ENCODE measurements at places on chromosomes 5 and 9. TPM values are rescaled to one million over a fixed set of nuclear protein-coding genes. Genes with fewer than 3 reads are reported as not detected.

IFNA21 gene
- total RNA-seq: not detected

CDHR2 gene
- total RNA-seq: not detected

PCDHGC5 gene
- total RNA-seq: 1.7 TPM

TNPO1 gene
- 62.4 TPM for total RNA-seq

DRD1 gene
- not detected for total RNA-seq

SCGB3A2 gene
- total RNA-seq: not detected

CA9 gene
- total RNA-seq: 5.5 TPM

FBXW11 gene
- 76.3 TPM for total RNA-seq

DIPK1B gene
- total RNA-seq: 45.7 TPM

DNA sequence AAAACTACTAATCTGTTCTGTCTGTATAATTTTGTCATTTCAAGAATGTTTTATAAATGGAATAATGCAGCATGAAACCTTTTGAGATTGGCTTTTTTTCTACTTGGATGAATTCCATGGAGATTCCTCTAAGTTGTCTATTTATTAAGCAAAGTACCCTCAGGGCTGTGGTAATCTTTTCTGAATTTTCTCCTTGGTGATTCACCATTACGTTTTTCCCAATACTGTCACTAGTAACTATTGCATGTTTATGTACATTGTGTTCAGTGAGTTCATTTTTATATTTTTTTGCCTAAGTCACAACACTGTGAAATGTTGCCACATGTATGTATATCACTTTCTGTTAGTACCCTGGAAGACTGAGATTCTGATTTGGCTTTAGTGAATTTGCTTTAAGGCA lies 177.0 kb upstream of the GRIN3A start:
- H3K27ac ChIP-seq: no peak overlapping the region
- no peak overlapping the region for H3K4me3 ChIP-seq
- H3K4me1 ChIP-seq: no peaks in the 10 kb centered on the region
- no peak for DNase-seq

GRCh38 chr5:16712178-16712577 lies 95.4 kb upstream of the RETREG1 start:
- H3K27ac ChIP-seq: no peak overlapping the region
- no peaks in the 10 kb centered on the region for H3K4me1 ChIP-seq
- H3K36me3 ChIP-seq: no peaks in the 10 kb centered on the region
- DNase-seq: no peak
- H3K27me3 ChIP-seq: no peaks in the 10 kb centered on the region

DNA sequence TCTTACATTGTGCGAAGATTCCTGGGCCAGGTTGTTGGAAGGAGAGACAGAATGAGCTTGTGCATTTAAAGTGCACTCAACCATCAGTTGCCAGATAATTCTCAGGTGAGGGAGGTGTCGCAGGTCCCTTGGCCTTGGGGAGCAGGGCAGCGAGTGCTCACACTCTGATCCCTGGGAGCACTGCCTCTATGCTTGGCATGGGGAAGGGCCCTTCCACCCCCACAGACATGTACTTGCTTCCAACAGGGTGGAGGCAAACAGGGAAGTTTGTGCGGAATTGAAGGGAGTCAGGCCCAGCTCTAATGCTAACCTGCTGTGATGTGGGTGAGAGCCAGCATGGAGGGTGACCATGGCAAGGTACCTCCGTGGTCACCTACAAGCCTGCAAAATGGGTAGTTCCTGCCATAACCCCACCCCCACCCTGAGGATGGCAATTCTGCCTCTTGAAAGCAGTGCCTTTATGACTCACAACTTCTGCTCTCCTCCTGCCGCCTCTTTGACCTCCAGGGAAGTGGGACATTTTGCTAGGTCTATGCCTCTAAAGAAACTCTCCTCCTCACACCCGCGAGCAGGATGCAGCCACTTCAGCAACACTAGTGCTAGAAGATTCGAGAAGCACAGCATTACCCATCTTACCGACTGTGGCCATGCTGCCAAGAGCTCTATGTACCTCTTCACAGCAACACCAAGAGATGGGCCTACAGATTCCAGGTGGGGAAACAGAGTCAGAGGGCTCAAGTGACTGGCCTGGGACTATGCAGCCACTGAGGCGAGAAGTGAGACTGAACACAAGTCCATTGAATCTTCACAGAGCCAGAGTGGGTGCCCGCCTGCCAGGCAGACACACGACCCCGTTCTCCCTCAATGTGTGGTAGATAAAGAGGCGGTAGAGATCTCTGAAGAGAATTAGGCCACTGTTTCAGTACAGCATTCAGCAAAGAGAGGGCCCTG lies 22.1 kb upstream of the SLC25A51 start:
- H3K27ac ChIP-seq: no peak overlapping the region
- H3K4me3 ChIP-seq: no peak overlapping the region
- no peaks in the 10 kb centered on the region for H3K27me3 ChIP-seq

GRCh38 chr9:132003896-132004295 lies 75.8 kb downstream of the MED27 start:
- peaks cover 17% of the 10 kb centered on the region for H3K4me1 ChIP-seq
- no peak overlapping the region for H3K4me3 ChIP-seq
- DNase-seq: no peak
- no peaks in the 10 kb centered on the region for H3K36me3 ChIP-seq
- H3K27me3 ChIP-seq: no peaks in the 10 kb centered on the region

GRCh38 chr5:107329850-107330249 lies 340.9 kb downstream of the EFNA5 start:
- H3K4me3 ChIP-seq: no peak overlapping the region
- H3K27me3 ChIP-seq: no peaks in the 10 kb centered on the region
- DNase-seq: no peak

DNA sequence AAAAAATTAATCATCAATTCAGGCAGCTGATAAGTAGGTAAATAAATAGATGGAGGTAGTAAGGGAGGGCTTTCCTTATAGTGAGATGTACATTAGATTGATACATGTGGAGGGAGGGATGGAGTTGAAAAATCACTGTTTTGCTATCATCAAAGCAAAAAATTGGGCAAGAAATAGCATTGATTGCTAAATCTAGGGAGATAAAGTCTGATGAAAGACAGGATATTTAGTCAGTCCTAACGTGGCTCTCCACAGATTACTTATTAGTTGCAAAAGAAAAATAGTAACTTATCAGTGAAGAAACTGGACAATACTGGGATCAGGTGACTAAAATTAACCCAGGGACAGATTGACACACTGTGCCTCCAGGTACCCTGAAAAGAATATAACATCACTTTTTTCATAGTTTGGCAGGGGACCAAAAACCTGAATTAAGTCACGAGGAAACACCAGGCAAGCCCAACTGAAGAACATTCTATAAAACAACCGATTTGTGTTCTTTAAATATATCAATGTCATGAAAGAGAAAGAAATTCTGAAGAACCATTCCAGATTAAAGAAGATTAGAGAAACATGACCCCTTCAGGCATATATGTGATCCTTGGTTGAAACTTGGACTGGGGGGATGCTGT lies 27.1 kb upstream of the GOLPH3 start:
- no peak overlapping the region for H3K4me3 ChIP-seq
- H3K36me3 ChIP-seq: no peaks in the 10 kb centered on the region

GRCh38 chr9:94719878-94720277 lies 6.6 kb upstream of the AOPEP start:
- no peaks in the 10 kb centered on the region for H3K27me3 ChIP-seq
- no peak overlapping the region for H3K27ac ChIP-seq
- DNase-seq: no peak
- no peaks in the 10 kb centered on the region for H3K36me3 ChIP-seq

GRCh38 chr9:93177676-93178075 lies 6.3 kb upstream of the WNK2 start:
- H3K27me3 ChIP-seq: no peaks in the 10 kb centered on the region
- H3K4me3 ChIP-seq: no peak overlapping the region
- no peak for DNase-seq
- H3K36me3 ChIP-seq: no peaks in the 10 kb centered on the region

DNA sequence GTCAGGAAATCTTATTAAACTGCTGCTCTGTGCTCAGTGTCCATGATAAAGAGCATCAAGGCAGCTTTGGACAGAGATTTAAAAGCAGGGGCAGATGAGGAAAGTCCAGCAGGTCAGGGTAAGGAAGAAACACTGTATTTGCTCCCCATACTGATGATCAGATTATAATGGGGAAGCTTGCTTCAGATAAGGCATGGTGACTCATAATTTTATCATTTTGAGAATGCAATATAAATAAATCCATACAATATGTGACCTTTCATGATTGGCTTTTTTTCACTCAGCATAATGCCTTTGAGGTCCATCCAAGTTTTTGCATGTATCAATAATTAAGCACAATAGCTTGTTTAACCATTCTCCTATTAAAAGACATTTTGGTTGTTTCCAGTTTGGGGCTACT lies 48.1 kb upstream of the LHFPL2 start:
- no peak for DNase-seq
- no peaks in the 10 kb centered on the region for H3K4me1 ChIP-seq
- H3K27me3 ChIP-seq: no peaks in the 10 kb centered on the region
- no peaks in the 10 kb centered on the region for H3K36me3 ChIP-seq
- no peak overlapping the region for H3K4me3 ChIP-seq
- H3K27ac ChIP-seq: no peak overlapping the region

DNA sequence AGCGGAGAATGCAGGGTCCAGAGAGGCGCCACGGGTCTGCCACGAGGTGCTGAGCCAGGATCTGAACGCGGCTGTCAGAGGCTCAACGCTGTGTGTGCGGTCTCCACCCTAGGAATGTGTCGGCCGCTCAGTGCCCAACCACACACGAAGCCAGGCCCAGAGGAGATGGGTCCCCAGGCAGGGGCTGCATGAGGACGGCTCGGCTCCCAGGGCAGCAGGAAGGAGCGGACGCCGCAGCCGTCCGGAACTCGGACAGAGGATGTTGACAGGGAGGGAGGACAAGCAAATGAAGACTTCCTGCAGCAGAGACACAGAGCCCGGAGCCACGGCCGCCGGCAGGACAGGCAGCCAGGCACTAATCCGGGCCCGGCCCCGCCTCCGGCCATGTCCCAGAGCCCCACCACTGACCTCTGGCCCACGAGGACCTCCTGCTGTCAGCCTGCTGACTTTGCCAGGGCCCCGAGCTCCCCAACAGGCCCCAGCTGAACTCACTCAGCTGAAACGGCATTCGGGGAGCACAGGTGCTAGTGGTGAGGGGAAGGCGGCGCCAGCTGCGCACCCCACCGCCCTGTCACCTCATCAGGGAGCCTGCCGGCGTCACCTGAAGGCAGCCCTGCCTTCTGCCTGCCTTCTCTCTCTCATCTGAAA lies 12.7 kb downstream of the VAV2 start:
- no peaks in the 10 kb centered on the region for H3K36me3 ChIP-seq
- H3K4me1 ChIP-seq: no peaks in the 10 kb centered on the region
- no peaks in the 10 kb centered on the region for H3K27me3 ChIP-seq
- no peak overlapping the region for H3K27ac ChIP-seq

DNA sequence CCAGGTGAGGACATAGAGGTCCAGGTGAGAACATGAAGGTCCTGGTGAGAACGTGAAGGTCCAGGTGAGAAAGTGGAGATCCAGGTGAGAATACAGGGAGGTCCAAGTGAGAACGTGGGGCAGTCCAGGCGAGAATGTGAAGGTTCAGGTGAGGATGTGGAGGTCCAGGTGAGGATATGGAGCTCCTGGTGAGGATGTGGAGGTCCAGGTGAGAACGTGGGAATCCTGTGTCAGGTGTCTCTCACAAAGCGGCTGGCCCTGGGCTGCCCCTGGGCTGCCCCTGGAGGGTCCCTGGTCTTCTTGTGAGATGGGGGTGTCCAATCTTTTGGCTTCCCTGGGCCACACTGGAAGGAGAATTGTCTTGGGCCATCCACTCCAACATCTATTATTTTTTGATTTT lies 133.4 kb downstream of the MRPL36 start:
- no peaks in the 10 kb centered on the region for H3K4me1 ChIP-seq
- no peak overlapping the region for H3K27ac ChIP-seq
- H3K27me3 ChIP-seq: no peaks in the 10 kb centered on the region
- H3K4me3 ChIP-seq: no peak overlapping the region
- DNase-seq: peak; percentile 21

DNA sequence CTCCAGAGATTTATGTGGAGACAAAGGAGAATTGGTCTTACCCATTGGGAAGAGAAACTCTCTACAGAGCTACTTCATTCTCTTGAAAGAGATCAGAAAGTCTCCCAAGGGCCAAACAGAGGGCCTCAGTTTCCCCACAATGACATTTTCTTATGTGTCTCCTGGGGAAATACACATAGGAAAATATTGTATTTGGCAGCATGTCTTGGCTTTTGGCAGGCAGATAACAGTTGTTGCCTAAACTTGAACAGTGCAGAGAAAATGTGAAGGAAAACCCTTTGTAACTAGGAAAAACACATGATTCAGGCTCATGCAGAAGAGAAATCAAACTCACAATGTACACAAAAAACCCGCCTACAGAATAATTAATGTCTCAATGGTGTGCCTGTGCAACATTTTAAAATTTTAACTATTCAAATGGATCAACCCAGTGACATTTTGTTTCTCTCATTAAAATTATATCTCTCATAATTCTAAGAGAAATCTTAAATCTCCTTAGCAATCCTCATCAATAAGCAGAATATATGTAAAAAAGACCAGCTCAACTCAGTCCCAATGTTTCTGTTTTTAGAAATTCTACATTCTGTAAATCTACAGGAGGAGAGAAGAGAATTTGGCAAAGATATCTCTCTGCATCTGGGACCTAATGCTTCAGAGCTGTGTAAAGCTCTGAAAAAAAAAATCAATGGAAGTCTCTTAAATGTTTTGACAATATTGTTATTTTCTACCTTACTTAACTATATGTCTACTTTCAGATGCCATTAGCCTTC lies 205.1 kb downstream of the ADAMTSL1 start:
- DNase-seq: no peak
- H3K4me1 ChIP-seq: peaks cover 4% of the 10 kb centered on the region
- H3K4me3 ChIP-seq: no peak overlapping the region
- no peaks in the 10 kb centered on the region for H3K27me3 ChIP-seq

DNA sequence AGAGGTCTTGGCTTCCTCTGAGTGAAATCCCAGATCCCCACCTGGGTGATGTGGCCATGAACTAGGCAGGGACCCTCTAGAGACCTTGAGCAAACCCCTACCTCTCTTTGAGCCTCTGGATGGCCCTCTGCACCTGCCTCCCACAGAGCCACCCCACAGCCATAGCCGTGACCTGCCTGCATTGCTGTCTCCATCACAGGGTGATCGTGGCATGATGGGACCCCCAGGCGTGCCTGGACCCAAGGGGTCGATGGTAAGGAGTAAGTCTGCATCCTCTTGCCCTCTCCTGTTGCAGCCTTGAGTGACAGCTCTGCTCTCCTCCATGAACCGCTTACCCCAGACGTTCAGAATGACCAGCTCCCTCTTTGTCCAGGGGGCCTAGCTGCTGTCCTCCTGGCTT lies 70.5 kb upstream of the ORM1 start:
- H3K4me1 ChIP-seq: no peaks in the 10 kb centered on the region
- no peak for DNase-seq
- no peaks in the 10 kb centered on the region for H3K27me3 ChIP-seq
- no peak overlapping the region for H3K27ac ChIP-seq
- H3K36me3 ChIP-seq: no peaks in the 10 kb centered on the region

GRCh38 chr5:68450245-68450852 lies 234.8 kb downstream of the PIK3R1 start:
- no peaks in the 10 kb centered on the region for H3K4me1 ChIP-seq
- H3K27me3 ChIP-seq: no peaks in the 10 kb centered on the region
- no peak overlapping the region for H3K4me3 ChIP-seq
- no peak overlapping the region for H3K27ac ChIP-seq

GRCh38 chr9:128903871-128904620 lies 16.7 kb upstream of the PHYHD1 start:
- peaks cover 27% of the 10 kb centered on the region for H3K36me3 ChIP-seq
- no peak for DNase-seq
- H3K27me3 ChIP-seq: no peaks in the 10 kb centered on the region
- no peaks in the 10 kb centered on the region for H3K4me1 ChIP-seq
